Activated T-cell treated with anti-CD3 and anti-CD28 coated beads, Interleukin-2, amount 50 U/mL, for 48 hours (primary cell): ENCODE measurements at places on chromosomes 4 and X.

- DNase-seq, result no peak
Observed at GRCh38 chr4:182265881-182266280, 22.7 kb downstream of the TENM3 start.

GRCh38 chrX:139126493-139126892 lies 404.0 kb upstream of the F9 start:
- DNase-seq, result peak; percentile 19

GRCh38 chr4:13493793-13494192 lies 9.7 kb upstream of the RAB28 start:
- DNase-seq, result no peak

- DNase-seq, result no peak
Observed at GRCh38 chr4:139227729-139228404, 50.8 kb upstream of the ELF2 start.

DNA sequence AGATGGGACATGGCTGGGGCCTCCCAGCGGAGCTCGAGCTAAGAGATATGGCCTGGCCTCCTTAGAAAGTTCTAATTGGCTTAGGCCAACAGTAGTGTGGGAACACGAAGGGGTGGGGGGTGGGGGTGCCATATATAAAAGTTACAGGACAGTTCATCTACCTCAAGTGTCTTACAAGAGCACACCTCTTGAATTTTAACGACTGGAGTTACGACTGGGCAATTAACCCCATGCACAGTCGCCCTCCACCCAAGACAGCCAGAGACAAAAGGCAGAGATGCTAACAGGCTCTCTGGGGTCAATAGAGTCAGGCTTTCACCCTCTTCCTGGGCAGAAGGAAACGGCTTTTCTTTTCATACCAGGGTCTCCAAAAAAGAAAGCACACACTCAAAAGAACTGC lies 302.2 kb downstream of the BCOR start:
- DNase-seq, result no peak

DNA sequence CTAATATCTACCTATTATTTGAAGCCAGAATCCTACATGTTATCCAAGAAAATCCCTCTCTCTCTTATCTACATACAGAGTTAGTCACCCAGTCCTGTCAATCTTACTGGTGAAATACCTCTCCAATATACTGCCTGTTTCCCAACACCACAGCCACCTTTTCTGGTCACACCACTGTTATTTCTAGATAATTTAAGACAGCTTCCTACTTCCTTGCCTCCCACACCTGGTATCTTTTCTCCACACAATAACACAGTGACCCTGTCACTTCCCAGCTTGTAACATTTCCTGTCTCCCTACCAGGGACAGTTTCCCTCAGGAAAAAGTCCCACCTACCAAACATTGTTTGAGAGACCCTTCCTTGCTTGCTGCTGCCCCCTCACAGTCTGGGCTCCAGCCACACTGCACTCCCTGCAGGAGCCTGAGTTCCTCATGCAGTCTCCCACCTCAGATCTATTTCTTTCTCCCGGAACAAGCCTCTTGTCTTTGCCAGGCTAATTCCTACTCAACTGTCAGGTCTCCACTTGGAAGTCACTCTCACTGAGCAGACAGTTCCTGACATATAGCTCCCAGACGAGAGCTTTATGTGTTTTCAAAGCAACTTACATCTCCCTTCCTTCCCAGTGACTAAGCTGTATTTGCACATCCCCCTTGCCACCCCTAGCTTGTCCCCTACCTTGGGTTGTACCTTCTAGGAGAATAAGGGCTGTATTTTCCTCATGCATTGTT lies 73.6 kb upstream of the QRFPR start:
- no peak for DNase-seq

GRCh38 chrX:149638860-149639259 lies 7.3 kb upstream of the TMEM185A start:
- DNase-seq, result no peak

GRCh38 chrX:9183481-9183880 lies 149.6 kb upstream of the FAM9B start:
- DNase-seq, result no peak
